ENCODE measurements at places on chromosomes 4 and X.

DNA sequence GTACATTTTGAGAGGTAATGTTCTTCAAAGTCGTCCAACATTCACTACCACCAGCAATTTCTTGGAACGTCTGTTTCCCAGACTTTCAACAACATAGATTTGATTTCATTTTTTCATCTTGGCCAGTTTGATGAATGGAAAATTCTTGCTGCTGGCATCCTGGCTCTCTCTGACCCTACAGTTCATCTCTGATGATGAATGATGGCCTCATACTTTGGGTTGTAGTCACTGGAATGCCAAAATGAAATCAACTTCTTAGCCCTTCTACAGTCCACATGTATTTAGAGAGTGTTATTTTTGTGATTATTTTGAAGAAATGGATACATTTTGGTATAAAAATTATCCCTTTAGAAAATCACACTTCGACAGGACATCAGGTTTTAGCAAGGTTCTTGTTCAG lies 8.8 kb downstream of the CHST7 start:
- no peak for DNase-seq

DNA sequence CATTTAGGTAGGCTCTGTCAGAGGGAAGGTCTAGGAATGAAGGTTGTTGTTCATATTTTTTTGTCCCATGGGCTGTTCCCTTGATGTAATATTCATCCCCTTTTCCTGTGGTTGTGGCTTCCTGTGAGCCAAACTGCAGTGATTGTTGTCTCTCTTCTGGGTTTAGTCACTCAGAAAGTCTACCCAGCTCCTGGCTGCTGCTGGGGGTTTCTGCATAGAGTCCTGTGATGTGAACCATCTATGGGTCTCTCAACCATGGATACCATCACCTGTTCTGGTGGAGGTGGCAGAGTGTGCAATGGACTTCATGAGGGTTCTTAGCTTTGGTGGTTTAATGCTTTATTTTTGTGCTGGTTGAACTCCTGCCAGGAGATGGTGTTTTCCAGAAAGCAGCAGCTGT lies 122.8 kb downstream of the ZC4H2 start:
- DNase-seq: no peak

DNA sequence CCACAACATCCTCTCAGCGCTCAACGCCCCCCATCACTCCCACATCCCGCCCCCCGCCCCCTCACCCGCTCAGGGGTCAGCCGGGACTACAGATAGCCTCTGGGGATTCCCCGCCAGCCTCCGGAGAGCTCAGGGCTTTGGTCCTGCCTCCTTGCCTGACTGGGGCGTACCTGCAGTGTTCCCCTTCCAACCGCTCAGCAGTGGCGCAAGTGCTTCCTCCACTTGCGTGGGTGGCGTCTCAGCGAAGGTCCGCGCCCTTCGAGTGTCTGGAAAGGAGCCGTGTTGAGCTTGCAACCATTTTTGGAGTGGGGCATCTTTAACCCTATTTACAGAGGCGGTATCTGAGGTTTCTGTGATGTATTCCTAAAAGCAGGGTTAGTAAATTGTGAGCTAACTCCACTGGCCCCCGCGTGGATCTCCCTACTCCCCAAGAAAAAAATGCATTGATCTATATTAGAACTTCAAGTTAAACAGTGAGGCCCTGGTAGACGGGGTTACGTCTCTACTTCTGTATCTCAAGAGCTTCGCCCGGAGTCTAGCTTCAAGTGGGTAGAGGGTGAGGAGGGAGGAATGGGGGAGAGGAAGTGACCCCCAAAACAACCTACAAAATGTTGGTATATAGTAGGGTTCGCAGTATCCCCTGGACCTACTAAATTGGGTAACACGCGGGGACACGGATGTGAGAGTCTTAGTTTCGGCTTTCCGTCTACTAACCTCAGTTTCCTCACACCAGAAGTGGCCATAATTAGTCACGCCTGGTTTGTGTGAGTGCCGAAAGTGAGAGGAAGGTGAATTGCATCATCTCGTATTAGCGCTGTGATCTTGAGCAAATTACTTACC lies 16.1 kb downstream of the NKX3-2 start:
- no peak for DNase-seq

DNA sequence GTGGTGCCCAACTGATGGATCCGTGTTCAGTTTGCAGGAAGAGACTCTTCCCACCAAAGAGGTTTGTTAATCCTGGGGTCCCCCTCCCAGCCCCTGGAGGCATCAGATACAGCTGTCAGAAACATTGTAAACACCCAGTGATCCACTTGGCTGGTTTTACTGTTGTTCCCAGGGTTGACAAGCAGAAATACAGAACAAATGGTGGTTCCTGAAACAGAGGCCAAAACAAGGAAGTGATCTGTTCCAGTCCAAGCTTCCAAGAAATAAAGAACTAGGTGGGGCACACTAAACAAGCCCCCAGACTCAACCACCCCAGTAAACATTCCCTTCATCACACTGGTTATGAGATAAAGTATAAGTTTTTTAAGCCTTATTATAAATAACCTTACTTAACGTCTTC lies 1.4 kb downstream of the TMLHE start:
- no peak for DNase-seq

DNA sequence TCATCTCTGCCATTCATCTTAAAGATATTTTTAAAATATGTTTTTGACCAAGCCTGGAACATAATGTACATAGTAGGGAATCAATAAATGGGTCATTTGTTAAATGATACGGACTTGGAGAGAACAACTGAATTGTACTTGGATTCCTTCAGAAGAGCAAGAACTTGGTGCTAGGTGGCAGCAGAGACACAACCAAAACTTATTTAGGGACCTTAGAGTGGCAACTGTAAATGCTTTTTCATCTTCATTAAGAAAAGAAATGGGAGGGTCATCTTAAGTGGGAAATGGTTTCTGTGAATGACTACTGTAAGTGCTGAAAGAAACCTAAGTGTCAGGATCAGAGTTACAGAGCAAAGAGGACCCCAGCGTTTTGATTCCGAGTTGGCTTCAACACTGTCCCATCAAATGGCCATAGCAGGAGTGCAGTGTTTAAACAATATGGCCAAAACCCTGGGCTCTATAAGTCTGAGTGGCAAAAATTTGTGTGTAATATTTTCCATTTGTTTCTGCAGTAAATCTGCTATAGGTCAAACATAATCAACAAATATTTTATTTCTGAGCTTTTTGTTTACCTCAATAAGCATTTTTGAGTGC lies 213.6 kb downstream of the PALLD start:
- DNase-seq: peak; percentile 9

- no peak for DNase-seq
Measured at GRCh38 chr4:28350485-28350884, 1489.8 kb downstream of the STIM2 start.

DNA sequence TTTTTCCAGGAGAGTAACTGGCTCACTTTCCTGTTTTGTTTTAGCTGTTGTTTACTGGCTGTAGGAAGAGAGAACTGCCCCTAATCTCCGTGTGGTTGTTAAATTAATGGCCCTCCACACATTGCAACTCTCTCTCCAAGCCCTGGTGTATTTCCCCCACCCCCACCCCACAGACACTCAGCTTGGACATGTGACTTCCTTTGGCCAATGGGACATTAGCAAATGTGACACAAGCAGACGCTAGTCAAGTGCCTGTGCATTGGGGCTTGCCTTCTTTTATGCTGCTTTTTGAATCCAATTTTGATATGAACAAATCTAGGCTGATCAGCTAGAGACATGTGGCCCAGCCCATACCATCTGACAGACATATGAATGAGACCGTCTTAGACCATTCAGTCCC lies 59.6 kb upstream of the TAB3 start:
- no peak for DNase-seq

GRCh38 chrX:131801911-131802310 lies 221.2 kb upstream of the STK26 start:
- no peak for DNase-seq

DNA sequence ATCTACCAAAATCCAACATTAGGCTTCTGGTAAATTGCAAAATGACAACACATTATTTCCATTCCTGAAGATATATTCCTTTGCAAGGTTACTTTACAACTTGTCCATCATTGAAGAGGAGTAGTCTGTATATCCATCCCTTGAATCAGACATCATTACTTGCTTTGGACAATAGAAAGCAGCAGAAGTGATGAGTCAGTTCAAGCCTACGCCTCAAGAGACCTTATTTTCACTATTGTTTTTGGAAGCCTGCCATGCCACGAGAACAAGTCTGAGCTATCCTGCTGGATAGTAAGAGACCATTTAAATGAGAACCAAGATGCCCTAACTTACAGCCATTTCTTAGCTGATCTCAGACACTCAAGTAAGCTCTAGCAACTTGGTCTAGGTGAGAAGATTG lies 246.0 kb upstream of the HHIP start:
- no peak for DNase-seq

DNA sequence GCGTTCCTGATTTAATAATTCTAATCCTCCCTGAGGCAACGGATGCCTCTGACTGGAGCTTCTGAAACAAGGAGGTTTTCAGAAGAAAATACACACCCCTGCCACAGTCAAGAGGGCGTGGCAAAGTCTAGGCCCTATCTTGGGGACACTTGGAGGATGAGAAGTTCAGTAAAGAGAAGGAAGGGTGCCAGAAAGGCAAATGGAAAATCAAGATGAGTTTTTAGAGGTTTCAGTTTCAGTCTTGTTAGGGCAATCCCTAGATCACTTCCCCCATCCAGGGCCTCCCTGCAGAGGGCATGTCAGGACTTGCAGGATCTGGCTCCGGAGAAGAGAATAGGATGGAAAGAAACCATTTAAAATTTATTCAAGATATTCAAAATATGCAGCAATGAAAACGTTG lies 28.5 kb upstream of the FGF2 start:
- no peak for DNase-seq

DNA sequence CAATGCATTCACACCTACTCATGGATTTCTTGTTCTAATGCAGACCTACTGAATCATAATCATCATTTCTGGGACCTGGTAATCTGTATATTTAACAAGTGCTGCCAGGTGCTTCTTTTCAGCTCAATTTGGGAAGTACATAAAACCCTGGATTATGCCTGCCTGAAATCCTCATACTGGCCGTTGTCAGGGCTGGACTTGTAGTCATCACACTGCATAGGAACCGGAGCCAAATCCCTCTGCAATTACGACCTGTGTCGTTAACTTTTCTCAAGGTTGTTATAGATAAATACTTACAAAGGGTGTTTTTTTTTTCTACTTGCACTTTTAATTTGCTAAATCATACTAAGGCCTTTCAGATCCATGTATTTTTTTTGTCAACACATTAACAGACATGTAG lies 294.9 kb upstream of the PRPS2 start:
- no peak for DNase-seq

GRCh38 chr4:112031712-112032328 lies 113.4 kb upstream of the FAM241A start:
- DNase-seq: no peak

DNA sequence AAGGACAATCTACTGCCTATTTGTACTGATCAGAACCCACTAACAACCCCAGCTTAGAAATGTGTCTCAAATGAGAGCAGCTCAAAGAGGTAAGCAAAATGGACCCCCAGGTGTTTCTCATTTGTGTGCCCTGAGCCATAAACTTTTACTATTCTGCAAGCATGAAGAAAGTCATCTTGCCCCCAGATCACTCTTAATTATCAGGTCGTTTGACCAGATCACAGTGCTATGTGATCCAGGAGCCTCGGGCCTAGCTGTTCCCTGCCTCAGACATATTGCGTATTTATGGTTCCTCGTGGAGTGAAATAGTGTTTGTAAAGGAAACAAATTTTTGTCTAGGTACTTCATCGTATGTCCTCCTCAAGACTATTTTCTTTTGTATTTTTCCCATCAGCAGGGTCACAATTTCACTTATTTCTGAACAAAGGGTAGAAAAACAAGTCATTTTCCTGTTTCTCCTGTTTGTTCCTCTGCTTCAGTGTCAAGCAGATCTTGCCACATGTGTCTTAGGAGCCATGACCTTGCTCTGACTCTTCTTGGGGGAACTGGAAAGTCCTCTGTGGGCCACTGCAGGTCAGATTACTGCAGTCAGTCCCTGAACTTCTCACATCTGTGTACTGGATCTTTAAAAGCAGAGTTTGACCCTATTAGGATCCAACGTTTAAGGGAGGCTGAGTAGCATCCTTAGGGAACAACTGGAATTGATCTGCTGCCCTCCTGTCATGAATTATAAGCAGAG lies 194.9 kb downstream of the PALLD start:
- DNase-seq: no peak

- DNase-seq: peak; percentile 52
Measured at GRCh38 chr4:81648576-81649275, 177.0 kb upstream of the RASGEF1B start.

DNA sequence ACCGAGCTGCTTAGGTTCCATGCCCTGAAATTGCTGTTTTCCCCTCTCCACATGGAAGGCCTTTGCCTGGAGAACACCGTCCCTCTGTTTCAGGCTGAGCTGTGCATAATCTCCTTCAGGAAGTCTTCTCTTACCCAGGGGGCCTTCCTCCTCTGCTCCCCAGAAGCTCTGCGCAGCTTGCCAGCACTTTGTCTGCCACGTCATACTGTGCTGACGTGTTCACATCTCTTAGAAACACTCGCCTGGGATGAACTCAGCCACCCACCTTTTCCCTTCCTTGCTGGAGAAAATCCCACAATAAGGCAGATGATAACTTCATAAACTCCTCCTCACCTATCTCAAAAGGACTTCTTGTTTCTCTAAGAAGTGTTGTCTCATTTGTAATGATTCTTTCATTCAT lies 110.7 kb downstream of the ARHGAP10 start:
- no peak for DNase-seq

GRCh38 chr4:31411565-31411964 lies 691.4 kb downstream of the PCDH7 start:
- no peak for DNase-seq

DNA sequence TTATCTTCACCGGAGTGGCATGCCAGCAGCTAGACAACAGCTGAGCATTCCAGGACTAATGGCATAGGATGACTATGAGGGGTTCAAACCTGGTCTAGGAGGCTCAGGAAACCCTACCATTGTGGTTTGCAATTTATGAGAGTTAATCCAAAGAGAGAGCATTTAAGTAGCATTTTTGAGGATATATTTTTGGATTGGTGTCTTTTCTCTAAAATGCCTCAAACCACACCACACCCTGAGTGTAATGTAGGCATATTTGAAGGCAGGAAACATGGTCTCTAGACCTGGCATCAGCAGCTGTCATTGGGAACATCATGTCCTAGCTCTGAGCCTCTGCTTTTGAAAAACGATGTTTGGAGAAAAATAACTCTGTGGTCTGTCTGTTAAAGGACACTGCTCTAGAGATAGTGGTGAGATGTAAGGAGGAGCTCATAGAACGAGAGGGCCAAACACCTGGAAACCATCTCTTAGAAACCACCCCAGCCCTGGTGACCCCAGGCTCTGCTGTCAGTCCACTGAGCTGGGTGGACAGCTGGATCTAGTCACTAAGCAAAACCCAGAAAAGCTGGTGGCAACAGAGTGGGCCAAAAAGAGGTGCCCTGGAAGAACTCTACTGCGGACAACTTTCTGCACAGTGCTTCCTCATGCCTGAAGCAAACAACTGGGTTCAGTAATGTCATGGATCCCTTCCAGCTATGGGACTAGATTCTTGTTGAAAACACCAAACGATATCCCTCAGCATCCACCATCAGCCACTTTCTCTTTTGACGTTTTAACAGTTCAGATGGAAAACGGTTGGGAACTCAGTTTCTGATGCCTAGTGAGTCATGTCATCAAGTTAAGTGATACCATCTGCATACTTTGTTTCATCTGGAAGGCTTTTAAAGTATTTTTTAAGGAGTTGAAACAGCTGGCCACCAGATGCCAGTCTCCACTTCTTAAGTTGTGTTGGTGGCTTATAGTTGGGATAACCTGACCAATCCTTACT lies 100.2 kb upstream of the C1QTNF7 start:
- no peak for DNase-seq

Data from CD4-positive, alpha-beta T cell treated with Interferon alpha-2 for 1 hour (primary cell).